ENCODE measurements at places on chromosomes 1 and 21.
A peak's percentile ranks its signal among the peaks of the same experiment; 100 is the strongest.

DNA sequence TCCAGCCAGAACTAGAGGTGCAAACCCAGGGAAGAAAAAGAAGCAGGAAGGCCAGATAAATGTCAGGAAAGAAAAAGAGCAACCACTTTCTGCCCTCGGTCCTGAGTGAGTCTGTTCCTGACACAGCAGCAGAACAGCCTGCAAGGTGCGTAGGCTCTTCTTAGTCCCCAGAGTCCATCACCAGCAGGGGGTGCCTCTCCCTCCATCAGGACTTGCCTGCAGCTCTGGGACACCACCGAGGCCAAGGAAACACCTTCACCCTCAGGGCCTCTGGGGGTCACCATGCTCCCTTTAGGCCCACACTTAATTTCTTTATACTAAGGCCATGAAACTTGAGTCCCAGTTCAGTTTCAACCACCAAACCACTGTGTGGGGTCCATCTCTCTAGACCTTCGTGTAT, 43.7 kb upstream of the NFASC start:
- DNase-seq: peak; percentile 66

DNA sequence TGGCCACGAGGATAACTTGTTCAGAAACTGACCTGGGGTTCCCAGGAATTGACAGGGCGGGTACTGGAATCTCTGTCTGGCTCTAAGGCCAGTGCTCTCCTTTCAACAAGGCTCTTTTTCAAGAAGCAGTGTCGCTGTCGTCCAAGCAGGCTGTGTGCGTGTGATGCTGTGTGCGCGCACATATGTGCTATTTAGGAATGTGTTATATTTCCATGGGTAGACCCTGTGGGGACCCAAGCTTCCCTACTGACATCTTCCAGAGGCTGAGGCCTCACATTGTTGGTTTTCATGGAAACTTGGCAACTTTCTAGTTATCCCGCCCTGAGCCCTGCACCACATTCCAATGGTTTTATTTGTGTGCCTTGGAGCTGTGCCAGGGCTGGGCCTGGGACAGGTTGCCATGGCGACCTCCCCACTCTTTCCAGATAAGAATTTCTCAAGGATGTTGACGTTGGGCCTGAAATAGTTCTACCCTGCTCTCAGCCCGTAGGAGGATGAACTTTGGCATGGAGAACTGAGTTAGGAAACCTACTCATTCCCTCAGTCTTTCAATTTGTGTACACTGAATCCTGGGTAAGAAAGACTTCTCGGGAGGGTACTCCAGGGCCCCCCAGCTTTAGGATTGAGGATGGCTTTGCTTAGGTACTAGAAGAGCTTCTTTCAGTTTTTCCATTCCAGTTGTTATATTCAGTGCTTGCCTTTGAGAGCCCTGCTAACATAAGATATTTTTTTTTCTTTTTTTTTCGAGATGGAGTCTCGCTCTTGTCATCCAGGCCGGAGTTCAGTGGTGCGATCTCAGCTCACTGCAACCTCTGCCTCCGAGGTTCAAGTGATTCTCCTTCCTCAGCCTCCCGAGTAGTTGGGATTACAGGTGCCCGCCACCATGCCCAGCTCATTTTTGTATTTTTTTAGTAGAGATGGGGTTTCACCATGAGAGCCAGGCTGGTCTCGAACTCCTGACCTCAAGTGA, 38.8 kb upstream of the SRSF10 start:
- peak; percentile 85 for DNase-seq

- DNase-seq: no peak
These were observed 119.1 kb downstream of the ERG start for GRCh38 chr21:38379147-38379546.

DNA sequence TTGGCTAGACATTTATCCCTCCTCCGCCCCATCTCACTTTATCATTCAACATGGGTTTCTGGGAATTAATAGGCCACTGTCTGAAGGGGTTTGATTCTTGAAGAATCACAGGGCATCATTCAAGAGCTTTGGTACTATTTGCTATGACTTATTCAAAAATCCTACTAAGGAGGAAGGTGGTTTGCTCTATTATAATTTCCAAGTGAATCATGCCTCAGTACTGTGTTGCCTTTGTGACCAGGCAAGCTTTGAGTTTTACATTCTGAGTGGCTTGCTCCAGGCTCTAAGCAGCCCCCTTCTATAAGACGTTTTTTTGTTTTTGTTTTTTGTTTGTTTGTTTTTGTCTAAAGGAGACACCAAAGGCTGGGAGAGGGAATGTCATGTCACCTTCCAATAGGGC, 2.6 kb downstream of the C1orf21 start:
- DNase-seq: no peak

DNA sequence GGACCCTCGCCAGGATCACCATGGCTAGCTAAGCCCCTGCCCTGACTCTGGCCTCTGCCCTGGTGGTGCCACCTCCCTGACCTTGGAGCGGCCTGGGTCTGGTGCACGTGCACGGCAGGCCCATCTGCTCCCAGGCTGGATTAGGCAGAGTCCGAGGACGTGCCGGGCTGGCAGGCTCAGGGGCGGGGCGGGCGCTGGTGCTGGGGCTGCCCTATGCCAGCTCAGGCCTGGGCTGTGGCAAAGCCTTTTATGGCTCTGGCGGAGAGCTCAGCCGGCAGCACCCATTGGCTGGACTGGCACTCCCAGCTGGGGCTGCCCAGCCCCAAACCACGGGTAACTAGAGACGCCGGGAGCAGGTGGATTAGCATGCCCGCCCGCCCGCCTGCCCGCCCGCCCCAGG, 17.1 kb upstream of the EDN2 start:
- no peak for DNase-seq

- DNase-seq: peak; percentile 64
These were observed 9.6 kb upstream of the TNFRSF25 start for GRCh38 chr1:6475381-6476133.

- peak; percentile 15 for DNase-seq
These were observed 87.3 kb downstream of the BACH1 start for GRCh38 chr21:29385934-29386520.

DNA sequence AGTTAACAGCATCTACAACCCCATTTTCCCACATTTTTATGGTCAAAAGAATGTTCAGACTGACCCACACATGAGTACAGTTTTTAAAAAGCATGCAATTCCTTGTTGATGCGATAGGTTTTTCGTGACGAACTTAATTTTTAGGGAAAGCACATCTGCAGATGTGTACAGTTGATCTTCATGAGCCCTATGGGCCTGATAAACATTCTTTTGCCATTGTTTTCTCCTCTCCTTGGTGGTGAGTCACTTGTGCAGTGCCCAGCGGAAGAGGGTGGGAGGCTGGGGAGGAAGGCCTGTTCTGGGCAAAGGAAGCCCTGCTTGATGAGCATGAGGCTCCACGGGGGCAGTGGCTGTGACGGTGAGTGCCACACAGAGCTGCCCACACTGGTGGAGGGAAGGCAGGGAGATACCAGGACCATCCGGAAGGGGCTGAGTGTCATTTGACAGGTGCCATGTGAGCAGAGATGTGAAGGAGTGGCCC, 5.3 kb downstream of the ARF1 start:
- no peak for DNase-seq

GRCh38 chr1:228309326-228310067, 97.1 kb downstream of the TRIM11 start:
- DNase-seq: no peak

DNA sequence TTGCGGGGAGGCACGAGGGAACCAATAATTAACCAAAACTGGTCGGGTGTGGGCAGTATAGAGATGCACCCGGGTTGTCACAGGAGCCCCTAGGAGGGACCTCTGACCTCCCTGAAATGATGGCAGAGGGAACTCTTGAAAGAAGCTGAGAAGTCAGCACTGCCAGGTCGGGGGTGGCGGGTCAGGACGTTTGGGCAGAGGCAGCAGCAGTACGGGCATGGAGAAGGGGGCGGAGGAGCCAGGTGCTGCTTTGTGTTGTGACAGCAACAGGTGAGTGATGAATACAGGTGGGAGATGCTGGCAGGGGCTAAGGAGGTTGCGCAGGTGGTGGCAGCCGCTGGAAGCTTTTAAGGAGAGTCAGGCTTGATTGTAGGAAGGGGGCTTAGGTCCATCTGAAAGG, 11.7 kb downstream of the TNFRSF1B start:
- DNase-seq: no peak

GRCh38 chr1:39272027-39272797, 67.7 kb downstream of the MACF1 start:
- peak; percentile 15 for DNase-seq

- no peak for DNase-seq
These were observed 80.3 kb downstream of the RGL1 start for GRCh38 chr1:183885142-183885735.

- DNase-seq: no peak
These were observed 70.8 kb downstream of the SMYD2 start for GRCh38 chr1:214351551-214352277.

GRCh38 chr1:17632541-17633184, 93.2 kb downstream of the ARHGEF10L start:
- DNase-seq: no peak
